ENCODE measurements at places on chromosomes 16 and 17. TPM values are rescaled to one million over a fixed set of nuclear protein-coding genes. Genes with fewer than 3 reads are reported as not detected.

GRCh38 chr16:367333-367903 lies 2.9 kb downstream of the MRPL28 start:
- no peak overlapping the region for H3K27ac ChIP-seq
- peaks cover 16% of the 10 kb centered on the region for H3K36me3 ChIP-seq
- no peak overlapping the region for H3K4me3 ChIP-seq
- no peak for DNase-seq
- H3K27me3 ChIP-seq, result no peaks in the 10 kb centered on the region
- peaks cover 14% of the 10 kb centered on the region for H3K4me1 ChIP-seq

DNA sequence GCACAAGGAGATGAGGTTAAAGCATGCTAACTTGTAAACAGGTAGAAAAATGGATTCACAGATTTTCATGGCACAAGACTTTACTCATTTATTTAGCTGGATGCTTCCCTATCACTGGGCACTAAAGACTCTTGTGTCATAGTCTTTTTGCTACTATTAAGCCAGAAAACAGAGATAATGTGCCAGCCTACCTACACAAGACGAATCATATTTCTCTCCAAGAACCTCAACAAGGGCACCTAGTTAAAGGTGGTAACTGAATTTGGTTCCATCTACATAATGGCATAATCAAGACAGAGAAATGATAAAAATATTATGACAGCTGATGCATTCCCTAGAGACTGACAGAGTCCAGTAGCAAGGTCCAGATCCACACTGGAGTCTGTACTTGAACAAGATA lies 3.8 kb downstream of the NACA2 start:
- DNase-seq, result no peak
- no peaks in the 10 kb centered on the region for H3K4me1 ChIP-seq
- H3K4me3 ChIP-seq, result no peak overlapping the region
- H3K27ac ChIP-seq, result no peak overlapping the region
- peaks cover 2% of the 10 kb centered on the region for H3K27me3 ChIP-seq

PPY gene
- not detected for total RNA-seq

DNA sequence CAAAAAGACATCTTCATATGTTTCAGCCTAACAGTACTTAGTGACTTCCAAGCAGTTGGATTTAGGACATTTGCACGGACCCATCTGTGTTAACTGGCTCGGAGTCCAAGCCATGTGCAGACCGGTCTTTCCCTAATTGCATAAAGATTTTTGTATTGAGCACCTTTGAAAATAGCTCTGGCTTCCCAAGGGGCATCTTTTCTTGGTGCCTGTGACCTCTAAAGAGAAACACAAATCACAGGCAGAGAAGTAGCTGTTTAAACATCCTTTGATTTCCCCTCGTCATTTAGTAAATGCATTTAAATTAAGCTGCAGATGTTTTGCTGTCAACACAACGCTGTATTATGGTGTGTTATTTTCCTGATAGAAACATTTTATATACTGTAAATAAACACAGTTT lies 288.2 kb upstream of the SALL1 start:
- H3K4me1 ChIP-seq, result no peaks in the 10 kb centered on the region
- no peaks in the 10 kb centered on the region for H3K36me3 ChIP-seq
- DNase-seq, result no peak
- peaks cover 13% of the 10 kb centered on the region for H3K27me3 ChIP-seq
- H3K27ac ChIP-seq, result no peak overlapping the region

CLEC3A gene
- not detected for total RNA-seq

- no peaks in the 10 kb centered on the region for H3K36me3 ChIP-seq
- H3K27me3 ChIP-seq, result no peaks in the 10 kb centered on the region
- H3K4me3 ChIP-seq, result no peak within 1 kb of the TSS
- no peak within 1 kb of the TSS for H3K27ac ChIP-seq
- DNase-seq, result no peak
Observed at GRCh38 chr16:75535901-75536300, at the start of gene CHST5. TSS of gene CHST5 (minus strand) at chr16:75536108. CDS start at chr16:75530384, 5,724 bp downstream.

- H3K36me3 ChIP-seq, result peaks cover 3% of the 10 kb centered on the region
- peaks cover 4% of the 10 kb centered on the region for H3K4me1 ChIP-seq
- H3K27me3 ChIP-seq, result no peaks in the 10 kb centered on the region
- H3K27ac ChIP-seq, result no peak overlapping the region
- no peak overlapping the region for H3K4me3 ChIP-seq
Observed at GRCh38 chr16:78196502-78196901, 97.0 kb downstream of the WWOX start.

NT5M gene
- total RNA-seq, result 8.3 TPM

DNA sequence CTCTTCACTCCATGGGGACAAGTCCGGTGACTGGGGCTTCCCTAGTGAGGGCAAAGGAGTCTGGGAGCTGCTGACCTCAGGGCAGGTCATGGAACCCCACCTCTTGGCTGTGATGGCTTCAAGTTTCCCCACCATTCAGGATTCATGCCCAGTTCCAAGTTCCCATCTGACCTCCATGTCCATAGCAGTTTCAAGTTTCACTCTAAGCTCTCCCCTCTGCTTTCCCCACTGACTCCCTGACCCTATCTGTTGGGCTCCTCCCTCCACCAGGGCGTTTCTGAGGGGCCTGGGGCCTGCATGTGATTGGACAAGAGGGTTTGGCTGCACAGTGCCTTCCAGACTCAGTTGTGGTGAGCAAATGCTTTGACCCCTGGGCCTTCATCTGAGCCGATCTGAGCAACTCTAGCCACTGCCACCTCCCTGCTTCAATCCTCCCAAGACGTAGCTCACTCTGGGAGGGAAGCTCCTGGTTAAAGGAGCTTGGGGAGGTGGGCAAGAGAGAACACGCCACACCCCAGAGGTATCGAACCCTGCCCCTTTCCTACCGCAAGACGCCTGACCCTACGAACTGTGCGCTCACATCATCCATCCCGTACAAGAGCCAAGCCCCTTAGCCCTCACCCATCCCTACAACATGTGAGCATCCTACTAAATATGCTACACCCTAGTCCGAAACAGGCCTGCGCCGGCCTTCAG lies 8.3 kb downstream of the ZNF629 start:
- no peak overlapping the region for H3K27ac ChIP-seq
- H3K36me3 ChIP-seq, result peaks cover 24% of the 10 kb centered on the region
- H3K27me3 ChIP-seq, result no peaks in the 10 kb centered on the region

DNA sequence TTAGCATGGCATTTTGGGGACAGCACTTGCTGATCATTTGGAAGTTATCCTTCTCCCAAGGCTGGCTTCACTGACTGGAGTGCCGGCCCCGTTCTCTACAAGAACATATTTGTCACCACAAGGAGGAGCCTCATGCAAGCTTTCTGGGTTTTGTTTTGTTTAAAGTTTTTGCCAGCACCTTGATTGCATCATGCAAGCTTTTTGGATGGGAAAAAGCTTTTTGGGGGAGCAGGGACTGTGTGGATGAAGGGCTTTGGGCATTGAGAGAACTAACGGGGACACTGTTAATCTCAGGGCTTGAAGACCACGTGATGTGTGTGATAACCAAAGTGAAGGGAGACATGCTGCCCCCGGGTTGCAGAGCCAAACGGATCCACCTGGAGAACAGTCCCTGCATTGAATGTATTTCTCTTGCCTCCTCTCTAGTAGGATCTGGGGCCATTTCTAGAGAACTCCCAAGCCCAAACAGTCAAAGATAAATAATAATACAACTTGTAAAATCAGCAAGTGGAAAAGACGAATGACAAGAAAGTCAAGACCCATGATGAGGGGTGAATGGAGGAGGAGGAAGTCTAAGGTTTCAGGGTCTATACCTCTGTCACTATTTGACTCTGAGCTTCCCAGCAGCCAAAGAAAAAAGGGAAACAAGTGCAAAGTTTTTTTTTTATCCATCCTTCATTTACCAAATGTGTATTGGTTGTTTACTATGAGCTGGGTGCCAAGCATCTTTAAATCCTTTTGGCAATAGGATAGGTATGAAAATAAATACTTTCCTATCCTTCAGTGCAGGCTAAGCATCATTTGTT lies 17.2 kb downstream of the TMEM114 start:
- peaks cover 20% of the 10 kb centered on the region for H3K27me3 ChIP-seq
- H3K36me3 ChIP-seq, result no peaks in the 10 kb centered on the region
- no peak overlapping the region for H3K4me3 ChIP-seq
- no peaks in the 10 kb centered on the region for H3K4me1 ChIP-seq
- DNase-seq, result peak; percentile 18

DNA sequence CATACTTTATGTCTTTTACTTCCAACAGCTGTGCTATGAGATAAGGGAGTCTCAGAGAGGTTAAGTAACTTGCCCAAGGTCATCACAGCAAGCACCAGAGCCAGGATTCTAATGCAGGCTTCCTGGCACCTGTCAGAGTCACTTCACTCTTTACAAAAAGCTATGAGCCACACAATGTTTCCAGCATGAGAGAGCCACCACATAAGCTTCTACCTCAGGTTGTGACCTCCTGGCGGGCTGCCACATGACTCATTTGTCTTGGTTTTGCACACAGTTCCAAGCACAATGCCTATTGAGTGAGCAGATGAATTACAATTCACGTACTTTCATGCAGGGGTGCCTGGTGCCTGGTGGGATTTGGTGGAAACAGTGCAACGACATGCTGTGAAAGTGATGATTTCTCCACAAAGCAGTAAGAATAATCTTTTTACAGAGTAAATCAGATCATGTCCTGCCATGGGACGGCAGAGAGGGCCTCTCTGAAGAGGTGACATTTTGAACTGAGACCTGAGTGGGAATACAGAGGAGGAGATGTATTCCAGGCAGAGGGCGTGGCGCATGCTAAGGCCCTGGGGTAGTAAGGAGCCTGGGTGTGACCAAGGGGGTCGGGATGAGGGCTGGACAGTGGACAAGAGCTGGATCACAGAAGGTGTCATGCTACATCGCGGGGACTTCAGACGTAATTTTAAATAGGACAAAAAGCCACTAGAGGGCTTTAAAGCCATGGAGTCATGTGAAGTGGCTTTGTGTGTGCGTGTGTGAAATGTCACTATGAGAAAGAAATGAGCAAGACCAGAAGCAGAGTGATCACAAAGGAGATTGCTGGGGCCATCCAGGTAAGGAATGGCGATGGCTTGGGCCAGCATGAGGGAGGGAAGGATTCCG lies 53.4 kb downstream of the CACNG3 start:
- H3K27ac ChIP-seq, result no peak overlapping the region
- DNase-seq, result peak; percentile 73
- H3K36me3 ChIP-seq, result no peaks in the 10 kb centered on the region
- H3K4me3 ChIP-seq, result no peak overlapping the region
- H3K27me3 ChIP-seq, result peaks cover 16% of the 10 kb centered on the region

- no peak overlapping the region for H3K4me3 ChIP-seq
- H3K36me3 ChIP-seq, result no peaks in the 10 kb centered on the region
- DNase-seq, result no peak
- no peaks in the 10 kb centered on the region for H3K27me3 ChIP-seq
- H3K27ac ChIP-seq, result no peak overlapping the region
- H3K4me1 ChIP-seq, result no peaks in the 10 kb centered on the region
Observed at GRCh38 chr16:88375996-88376834, 6.5 kb upstream of the ZNF469 start.

GRCh38 chr17:68048996-68049395 lies 13.5 kb downstream of the KPNA2 start:
- no peaks in the 10 kb centered on the region for H3K4me1 ChIP-seq
- peaks cover 27% of the 10 kb centered on the region for H3K36me3 ChIP-seq
- no peak overlapping the region for H3K4me3 ChIP-seq
- no peaks in the 10 kb centered on the region for H3K27me3 ChIP-seq
- H3K27ac ChIP-seq, result no peak overlapping the region

TMIGD1 gene
- total RNA-seq, result not detected

DNA sequence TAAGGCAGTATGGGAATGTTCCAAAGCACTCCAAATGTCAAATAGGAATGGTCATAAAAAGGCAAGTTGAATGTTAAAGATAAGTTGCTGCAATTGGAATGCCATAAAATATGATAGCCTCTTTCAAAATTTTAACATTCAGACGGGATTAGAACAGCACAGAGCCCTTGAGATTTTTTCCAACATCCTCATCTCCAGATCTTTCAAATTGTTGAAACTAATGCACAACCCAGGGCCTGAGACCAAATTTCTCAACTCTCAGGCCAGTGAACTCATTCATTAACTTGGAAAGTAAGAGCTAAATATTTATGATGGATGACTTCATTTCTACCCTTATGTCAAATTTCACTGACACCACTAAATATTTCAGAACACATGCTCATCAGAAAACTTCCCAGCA lies 346.5 kb upstream of the XYLT1 start:
- DNase-seq, result no peak
- no peak overlapping the region for H3K4me3 ChIP-seq

DNA sequence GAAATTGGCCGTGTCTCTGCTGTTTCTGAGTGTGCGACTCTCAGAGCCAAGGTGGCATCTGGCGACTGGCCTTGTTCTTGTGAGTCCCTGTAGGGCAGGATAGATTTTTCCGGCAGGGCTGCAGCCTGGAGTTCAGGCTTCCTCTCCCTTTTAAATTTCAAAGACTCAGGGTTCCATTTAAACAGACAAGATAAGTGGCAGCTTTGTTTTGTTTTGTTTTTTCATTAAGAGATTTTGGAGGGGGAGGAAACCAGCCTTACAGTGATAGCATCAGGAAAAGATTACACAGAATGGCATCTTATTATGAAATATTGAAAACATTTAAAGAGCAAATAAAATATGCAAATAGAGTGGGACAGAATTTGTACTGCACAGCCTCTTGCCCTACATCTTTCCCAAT lies 151.3 kb downstream of the RPTOR start:
- no peak for DNase-seq
- H3K4me3 ChIP-seq, result no peak overlapping the region
- peaks cover 1% of the 10 kb centered on the region for H3K36me3 ChIP-seq
- H3K4me1 ChIP-seq, result peaks cover 58% of the 10 kb centered on the region
- H3K27me3 ChIP-seq, result no peaks in the 10 kb centered on the region
- H3K27ac ChIP-seq, result peak overlapping the region; percentile 60

GRCh38 chr16:79270011-79270410 lies 330.5 kb downstream of the MAF start:
- no peaks in the 10 kb centered on the region for H3K36me3 ChIP-seq
- peaks cover 64% of the 10 kb centered on the region for H3K4me1 ChIP-seq
- no peak for DNase-seq
- peak overlapping the region; percentile 84 for H3K27ac ChIP-seq

NAGS gene
- total RNA-seq, result 1.7 TPM

SMPD3 gene
- 0.63 TPM for total RNA-seq

GRAP gene
- 12.2 TPM for total RNA-seq

PYDC1 gene
- not detected for total RNA-seq

GRCh38 chr17:44314524-44314868 lies 6.1 kb downstream of the RUNDC3A start:
- peaks cover 6% of the 10 kb centered on the region for H3K36me3 ChIP-seq
- H3K27ac ChIP-seq, result no peak overlapping the region
- H3K27me3 ChIP-seq, result peaks cover 30% of the 10 kb centered on the region
- DNase-seq, result no peak
- H3K4me1 ChIP-seq, result peaks cover 13% of the 10 kb centered on the region

- H3K4me3 ChIP-seq, result peak overlapping the region; percentile 39
- H3K27ac ChIP-seq, result peak overlapping the region; percentile 80
- DNase-seq, result no peak
- no peaks in the 10 kb centered on the region for H3K27me3 ChIP-seq
- H3K4me1 ChIP-seq, result peaks cover 79% of the 10 kb centered on the region
Observed at GRCh38 chr17:66364990-66365490, 62.6 kb downstream of the PRKCA start.

SLC38A8 gene
- total RNA-seq, result not detected

EVPLL gene
- total RNA-seq, result not detected

SOST gene
- total RNA-seq, result not detected

- peaks cover 54% of the 10 kb centered on the region for H3K27me3 ChIP-seq
- DNase-seq, result no peak
- H3K4me3 ChIP-seq, result no peak overlapping the region
- H3K4me1 ChIP-seq, result peaks cover 9% of the 10 kb centered on the region
Observed at GRCh38 chr17:7712111-7712771, 5.3 kb upstream of the DNAH2 start.

Measured in activated CD8-positive, alpha-beta T cell treated with anti-CD3 and anti-CD28 coated beads for 36 hours (primary cell).